ENCODE measurements at places on chromosomes 7 and 10. TPM values are rescaled to one million over a fixed set of nuclear protein-coding genes. Genes with fewer than 3 reads are reported as not detected.

FAM204A gene
- total RNA-seq: 32.2 TPM

OLAH gene
- not detected for total RNA-seq

- no peak for DNase-seq
These were observed 1.6 kb downstream of the MEOX2 start for GRCh38 chr7:15684871-15685270.

- no peak for DNase-seq
These were observed 120.9 kb downstream of the BUB3 start for GRCh38 chr10:123275136-123275564.

- DNase-seq: no peak
These were observed 9.3 kb downstream of the RBM33 start for GRCh38 chr7:155653803-155654202.

- peak; percentile 52 for DNase-seq
These were observed 1.3 kb downstream of the STK17A start for GRCh38 chr7:43584195-43584586.

- no peak for DNase-seq
These were observed 32.6 kb upstream of the ORC5 start for GRCh38 chr7:104240401-104240800.

DNA sequence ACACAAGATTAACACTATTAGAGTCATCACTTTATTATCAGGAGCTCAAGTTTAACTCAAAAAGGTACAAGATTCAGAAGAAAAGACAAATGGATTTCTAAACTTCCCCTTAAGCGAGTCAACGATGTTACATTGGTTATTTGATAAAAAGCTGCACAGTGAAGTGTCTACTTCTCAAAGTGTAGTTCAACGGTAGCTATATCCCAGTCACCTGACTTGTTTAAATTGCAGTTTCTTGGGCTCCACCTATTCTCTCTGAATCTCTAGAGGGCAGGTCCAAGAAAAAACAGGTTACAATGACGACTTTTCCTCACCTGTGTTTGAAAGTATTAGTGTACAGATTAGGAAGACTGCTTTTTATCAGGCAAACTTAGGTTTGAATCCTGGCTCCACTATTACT, 16.6 kb downstream of the MINDY3 start:
- DNase-seq: no peak

DNA sequence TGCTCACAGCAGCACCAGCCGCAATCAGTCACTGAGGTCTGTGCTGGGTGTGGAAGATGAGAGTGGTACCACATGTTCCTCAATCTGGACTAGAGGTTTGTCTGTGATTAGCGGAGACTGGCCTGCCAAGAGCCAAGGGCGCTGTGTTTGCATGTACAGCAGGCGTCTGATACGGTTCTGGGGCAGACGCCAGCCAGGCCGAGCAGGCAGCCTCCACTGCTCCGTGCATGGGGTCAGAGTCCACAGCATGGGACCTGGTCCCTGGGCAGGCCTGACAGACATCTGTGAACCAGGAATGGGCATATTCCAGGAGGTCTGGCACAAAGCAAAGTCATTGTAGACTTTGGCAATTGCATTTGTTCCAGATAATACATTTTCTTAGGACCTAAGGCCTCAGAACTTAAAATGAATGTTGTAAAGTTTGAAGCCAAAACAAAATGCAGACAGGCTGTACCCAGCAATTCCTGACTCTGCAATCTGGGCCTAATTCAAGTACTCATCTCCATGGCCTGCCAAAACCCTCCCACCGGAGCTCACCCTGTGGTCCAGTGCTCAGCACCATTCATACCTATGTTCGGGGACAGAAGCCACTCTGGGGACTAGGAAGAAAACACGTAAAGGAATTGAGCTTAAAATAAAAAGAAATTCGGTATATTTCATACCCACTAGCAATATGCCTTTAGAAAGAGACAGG, 50.0 kb upstream of the FAM20C start:
- DNase-seq: peak; percentile 26

- DNase-seq: no peak
These were observed 62.6 kb downstream of the RBM20 start for GRCh38 chr10:110706690-110707098.

Measured in HT-29 (cell line).